ENCODE measurements at places on chromosomes 12 and 14.

DNA sequence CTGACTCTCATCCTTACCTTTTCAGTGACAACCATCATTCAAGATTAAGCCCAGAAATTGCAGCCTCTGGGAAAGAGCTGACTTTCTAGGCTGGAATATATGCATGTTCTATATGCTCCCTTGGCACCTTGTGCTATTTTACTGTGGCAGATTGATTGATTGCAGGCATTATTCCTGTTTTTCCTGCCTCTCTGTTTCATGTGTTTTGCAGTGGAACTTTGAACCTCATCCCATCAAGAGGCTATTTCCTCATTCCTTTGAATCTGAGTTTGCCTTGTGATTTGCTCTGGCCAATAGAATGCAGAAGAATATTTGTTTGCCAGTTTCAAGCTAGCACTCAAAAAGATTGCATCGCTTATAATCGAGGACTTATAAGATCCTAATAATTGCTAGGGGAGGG is 174.8 kb upstream of the DCN start:
- DNase-seq: no peak

DNA sequence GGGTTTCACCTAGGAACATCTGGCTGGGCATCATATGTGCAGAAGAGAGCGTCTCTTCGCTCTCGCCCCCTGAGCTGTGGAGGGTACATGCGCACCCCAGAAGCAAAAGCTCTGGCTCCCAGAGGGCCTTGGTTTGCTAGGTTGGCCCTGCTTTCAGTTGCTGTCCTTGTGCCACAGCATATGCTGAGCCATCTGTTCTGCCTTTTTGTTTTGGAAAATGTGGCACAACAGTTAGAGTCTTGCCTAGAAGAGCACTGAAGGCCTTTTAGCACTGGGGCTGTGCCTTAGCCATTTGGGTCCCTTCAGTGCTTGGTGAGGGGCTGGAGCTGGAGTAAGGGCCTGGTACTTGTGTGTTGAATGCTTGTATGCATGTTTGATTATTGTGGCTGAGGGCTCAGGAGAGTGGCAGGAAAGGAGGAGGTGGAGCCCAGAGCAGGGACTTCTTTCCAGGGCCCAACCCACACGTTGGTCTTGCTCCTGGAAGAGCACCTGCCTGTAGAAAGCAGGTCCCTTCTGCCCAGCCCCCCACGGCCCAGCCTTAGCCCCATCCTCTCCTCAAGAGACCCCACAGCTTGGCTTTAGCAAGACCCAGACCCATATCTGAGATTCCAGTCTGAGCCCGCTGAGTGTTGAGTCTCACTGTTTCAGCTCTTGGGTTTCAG is 113.7 kb downstream of the SLC25A47 start:
- DNase-seq: no peak

GRCh38 chr14:92539419-92539818 is 25.8 kb downstream of the RIN3 start:
- DNase-seq: no peak

GRCh38 chr12:103583008-103583407 is 4.1 kb upstream of the STAB2 start:
- no peak for DNase-seq

GRCh38 chr12:87467936-87468335 is 561.3 kb downstream of the C12orf50 start:
- DNase-seq: no peak

DNA sequence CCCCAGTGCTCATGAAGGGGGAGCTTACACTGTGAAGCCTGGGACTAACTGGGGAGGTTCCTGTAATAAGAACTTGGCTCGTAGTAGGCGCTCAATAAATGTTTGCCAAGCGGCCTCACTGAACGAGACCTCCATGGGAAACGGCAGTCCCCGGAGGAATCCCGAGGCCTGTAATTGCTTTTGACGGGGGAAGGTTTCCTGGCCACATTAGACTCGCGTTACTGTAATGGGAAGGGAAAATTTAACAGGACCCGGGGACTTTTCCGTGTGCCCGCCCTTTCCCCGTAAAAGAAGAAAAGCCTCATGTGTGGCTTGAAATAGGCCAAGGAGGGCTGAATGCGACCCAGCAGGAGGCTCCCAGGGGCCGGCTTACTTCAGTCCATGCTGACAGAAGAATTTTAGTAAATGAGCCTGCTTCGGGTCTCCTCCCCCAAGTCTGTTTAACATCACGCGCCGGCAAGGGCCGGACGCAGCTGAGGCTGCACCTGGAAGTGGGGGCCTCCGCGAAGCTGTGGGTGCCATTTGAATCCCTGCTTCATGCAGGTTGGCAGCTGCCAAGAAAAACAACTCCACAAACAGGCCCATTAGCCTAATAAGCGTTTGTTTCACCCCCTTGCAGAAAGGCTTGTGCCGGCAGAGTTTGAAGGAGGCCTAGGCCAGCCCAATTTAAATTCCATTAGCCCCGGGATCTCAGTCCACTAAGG is 39.8 kb upstream of the PWP1 start:
- DNase-seq: no peak

- no peak for DNase-seq
Observed at GRCh38 chr12:90017316-90017715, 308.7 kb upstream of the ATP2B1 start.

- DNase-seq: no peak
Observed at GRCh38 chr12:97659117-97659880, 196.7 kb downstream of the RMST start.

- DNase-seq: no peak
Observed at GRCh38 chr12:27974735-27975221, 2.2 kb upstream of the PTHLH start.

DNA sequence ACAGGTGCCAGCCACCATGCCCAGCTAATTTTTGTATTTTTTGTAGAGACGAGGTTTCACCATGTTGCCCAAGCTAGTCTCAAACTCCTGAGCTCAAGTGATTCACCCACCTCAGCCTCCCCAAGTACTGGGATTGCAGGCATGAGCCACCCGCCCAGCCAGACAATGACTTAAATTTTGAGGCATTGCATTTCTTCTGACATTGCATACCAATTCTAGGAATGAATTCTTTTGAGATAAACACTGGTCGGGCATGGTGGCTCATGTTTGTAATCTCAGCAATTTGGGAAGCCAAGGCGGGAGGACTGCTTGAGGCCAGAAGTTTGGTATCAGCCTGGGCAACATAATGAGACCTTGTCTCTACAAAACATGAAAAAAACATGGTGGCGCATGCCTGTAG is 2.5 kb upstream of the CELA1 start:
- DNase-seq: no peak

DNA sequence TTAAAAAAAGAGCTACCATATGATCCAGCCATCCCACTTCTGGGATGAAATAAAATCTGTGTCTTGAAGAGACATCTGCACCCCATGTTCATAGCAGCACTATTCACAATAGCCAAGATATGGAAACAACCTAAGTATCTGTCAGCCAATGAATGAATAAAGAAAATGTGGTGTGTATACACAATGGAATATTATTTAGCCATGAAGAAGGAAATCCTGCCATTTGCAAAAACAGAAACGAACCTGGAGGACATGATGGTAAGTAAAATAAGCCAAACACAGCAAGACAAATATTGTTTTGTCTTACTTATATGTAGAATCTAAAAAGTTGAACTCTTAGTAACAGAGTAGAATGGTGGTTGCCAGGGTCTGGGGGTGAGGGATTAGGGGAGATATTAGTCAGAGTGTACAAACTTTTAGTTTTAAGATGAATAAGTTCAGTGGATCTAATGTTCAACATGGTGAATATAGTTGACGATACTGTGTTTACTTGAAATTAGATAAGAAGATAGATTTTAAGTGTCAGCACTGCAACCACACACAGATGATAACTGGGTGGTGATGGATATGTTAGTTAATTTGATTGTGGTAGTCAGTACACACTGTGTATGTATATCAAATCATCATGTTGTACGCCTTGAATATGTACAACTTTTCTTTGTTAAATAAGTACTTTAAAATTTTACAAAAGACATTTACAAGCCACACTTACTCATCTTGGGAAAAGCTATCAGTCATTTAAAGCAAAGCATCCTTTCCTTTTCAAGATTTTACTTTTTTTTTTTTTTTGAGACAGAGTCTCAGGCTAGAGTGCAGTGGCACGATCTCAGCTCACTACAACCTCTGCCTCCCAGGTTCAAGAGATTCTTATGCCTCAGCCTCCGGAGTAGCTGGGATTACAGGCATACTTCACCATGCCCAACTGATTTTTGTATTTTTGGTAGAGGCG is 89.9 kb downstream of the BICD1 start:
- no peak for DNase-seq

- DNase-seq: no peak
Observed at GRCh38 chr12:47989023-47989417, 15.3 kb downstream of the COL2A1 start.

- DNase-seq: no peak
Observed at GRCh38 chr12:32253154-32253790, 146.1 kb upstream of the FGD4 start.

DNA sequence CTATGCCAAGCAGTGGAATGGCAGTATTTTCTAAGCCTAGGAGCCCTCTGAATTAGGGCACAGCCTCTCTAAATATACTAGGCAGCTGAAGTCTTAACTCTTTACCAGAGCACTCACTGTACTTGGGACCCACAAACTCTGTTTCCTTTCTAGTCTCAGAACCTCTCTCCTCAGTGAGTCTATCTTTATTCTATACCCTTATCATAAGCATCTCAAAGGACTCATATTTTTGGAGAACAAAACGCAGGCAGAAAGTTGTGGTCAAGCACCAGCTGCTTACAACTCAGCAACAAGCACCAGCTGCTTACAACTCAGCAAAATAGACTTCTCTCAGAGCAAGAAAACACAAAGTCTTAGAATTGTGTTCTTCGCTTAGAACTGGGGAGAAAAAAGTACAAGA is 993 bp downstream of the CCDC196 start:
- DNase-seq: no peak
